ENCODE measurements at places on chromosomes 3 and 15. TPM values are rescaled to one million over a fixed set of nuclear protein-coding genes. Genes with fewer than 3 reads are reported as not detected.

GRCh38 chr15:37015451-37015850, 84.9 kb downstream of the MEIS2 start:
- no peak for DNase-seq

- DNase-seq = no peak
These were observed 53.8 kb upstream of the TTBK2 start for GRCh38 chr15:42974202-42974862.

DNA sequence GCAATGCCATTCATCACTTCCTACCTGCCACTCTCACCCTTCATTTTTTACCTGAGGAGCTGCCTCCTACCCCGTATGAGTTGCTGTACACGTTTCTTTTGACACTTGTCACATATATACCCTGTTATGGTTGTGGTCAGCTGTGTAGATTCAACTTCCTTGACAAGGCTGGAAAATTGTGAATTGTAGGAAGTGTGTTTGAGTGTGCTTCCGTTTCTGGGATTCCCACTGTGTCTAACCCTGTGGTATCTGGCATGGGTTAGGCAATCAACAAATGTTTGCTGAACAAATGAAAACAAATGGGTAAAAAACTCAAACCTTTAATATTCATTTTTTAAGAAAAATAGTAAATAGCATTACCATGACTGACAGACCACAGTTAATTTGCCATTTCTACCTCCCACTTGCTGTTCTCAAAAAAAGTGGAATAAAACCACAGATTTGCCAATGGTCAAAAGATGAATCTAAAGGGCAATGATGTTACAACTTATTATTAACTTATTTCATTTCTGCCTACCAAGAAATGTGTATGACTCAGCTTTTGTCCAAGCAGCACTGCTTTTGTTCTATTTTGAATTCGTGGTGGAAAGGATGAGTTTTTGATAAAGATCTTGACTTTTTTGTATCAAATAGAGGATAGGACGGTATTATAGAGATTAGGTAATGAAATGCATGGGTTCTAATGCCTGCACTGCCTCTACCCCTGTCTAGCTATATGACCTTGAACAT, 404.6 kb downstream of the LPP start:
- no peak for DNase-seq

GRCh38 chr3:89447243-89447642, 339.8 kb downstream of the EPHA3 start:
- DNase-seq = no peak

The TM4SF1 gene
- total RNA-seq = 1,063 TPM

- no peak for DNase-seq
These were observed 20.3 kb downstream of the CRTAP start for GRCh38 chr3:33134026-33134625.

The MELTF gene
- total RNA-seq = 18.7 TPM

The STAB1 gene
- 0.39 TPM for total RNA-seq

DNA sequence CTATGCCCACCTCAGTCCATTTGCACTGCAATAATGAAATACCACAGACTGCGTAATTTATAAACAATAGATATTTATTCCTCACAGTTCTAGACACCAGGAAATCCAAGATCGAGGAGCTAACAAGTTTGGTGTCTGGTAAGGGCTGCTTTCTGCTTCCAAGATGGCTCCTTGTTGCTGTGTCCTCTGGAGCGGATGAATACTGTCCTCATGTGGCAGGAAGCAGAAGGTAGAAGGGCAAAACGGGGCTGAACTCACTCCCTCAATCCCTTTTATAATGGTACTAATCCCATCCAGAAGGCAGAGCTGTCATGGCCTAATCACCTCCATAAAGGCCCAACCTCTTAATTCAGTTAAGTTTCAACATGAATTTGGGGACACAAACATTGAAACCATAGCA, 75.3 kb downstream of the P2RY1 start:
- DNase-seq = no peak

DNA sequence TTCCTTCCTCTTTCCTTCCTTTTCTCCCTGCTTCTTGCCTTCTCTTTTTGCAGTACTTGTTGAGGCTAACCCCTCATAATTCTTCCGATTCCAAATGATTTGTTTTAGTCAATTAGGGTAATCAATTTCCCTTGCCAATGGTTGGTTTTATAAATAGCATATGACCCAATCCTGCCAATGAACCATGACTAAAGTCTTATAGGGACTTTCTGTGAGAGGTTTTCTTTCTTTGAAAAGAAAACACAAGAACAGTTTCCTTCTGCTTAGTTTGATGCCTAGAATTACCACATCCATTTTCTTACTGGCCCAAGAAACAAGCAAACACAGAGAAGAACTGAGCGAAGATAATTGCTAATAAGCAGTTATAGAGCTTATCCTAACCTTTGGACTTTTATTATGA, 292.5 kb upstream of the SATB1 start:
- DNase-seq = no peak

GRCh38 chr3:142356818-142357217, 91.0 kb downstream of the XRN1 start:
- DNase-seq = no peak

The ZNF660 gene
- not detected for total RNA-seq

DNA sequence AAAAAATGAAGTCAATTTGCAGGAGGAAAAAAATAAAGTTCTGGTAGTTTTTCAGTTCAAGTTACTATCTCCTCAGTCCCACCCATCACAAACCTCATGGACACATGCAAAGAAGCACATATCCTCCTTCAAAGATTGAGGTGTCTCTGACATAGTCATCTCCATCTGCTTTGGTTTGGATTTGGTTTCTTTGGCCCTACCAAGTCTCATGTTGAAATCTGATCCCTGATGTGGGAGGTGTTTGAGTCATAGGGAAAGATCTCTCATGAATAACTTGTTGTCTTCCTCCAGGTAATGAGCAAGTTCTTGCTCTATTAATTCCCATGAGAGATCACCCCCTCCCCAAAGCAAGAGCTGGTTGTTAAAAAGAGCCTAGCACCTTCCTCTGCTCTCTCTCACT, 446.8 kb downstream of the IGSF11 start:
- DNase-seq = no peak

The ATP10A gene
- 0.31 TPM for total RNA-seq

- DNase-seq = no peak
These were observed 478.9 kb upstream of the GBE1 start for GRCh38 chr3:82240322-82240721.

DNA sequence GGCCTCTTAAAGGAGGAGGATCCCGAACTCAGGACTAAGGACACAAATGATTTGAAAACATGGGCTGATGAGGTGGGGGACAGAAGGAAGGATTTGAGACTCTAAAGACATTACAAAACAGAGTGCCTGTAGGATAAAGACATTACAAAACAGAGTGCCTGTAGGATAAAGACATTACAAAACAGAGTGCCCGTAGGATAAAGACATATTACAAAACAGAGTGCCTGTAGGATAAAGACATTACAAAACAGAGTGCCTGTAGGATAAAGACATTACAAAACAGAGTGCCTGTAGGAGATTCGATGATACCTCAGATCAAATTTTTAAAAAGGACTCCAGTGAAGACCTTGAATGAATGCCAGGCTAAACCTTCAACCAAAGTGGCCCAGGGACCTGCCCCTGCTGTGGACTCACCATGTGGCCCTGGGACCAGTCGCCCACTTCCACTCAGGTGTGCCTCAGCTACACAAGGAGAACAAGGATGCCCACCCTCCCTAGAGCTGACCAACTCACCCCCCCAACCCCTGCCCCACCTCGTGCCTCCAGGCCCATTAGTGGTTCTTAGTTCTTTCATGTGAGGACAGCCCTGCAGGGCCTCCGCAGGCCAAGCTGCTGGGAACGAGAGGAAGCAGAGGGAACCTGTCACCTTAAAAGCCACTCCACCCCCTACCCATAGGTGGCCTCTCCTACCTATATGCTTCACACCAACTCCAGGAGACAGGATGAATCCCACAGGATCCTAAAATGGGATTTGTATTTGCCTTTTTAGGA, 59.8 kb downstream of the SH3BP5 start:
- DNase-seq = no peak

DNA sequence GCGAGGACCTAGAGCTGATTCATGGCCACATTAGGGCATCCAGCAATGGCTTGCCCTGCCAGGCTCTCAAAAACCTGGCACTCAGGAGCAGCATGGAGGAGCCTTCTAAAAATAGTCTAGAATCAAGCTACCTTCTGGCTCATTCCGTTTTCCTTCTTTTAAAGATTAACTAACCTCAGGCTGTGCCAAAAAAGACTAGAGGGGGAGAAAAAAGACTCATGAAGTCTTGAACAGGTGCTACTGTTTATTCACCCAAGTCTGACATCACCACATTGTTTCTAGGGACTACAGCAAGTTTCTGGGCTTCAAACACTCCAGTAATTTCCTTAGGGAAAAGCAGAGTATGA, 125.8 kb downstream of the TNIK start:
- DNase-seq = no peak

- no peak for DNase-seq
These were observed 152.1 kb downstream of the NEK10 start for GRCh38 chr3:27216955-27217552.

- DNase-seq = no peak
These were observed 28.6 kb downstream of the COLQ start for GRCh38 chr3:15492847-15493360.

The SKOR1 gene
- total RNA-seq = 0.21 TPM

The GJD2 gene
- not detected for total RNA-seq

- no peak for DNase-seq
These were observed 1.7 kb upstream of the FAM3D start for GRCh38 chr3:58668247-58668646.

The CLDN18 gene
- total RNA-seq = 0.08 TPM

The CSTA gene
- not detected for total RNA-seq

GRCh38 chr3:134291319-134292254, 40.9 kb upstream of the RYK start:
- no peak for DNase-seq

GRCh38 chr15:99282121-99282520, 30.8 kb downstream of the LRRC28 start:
- DNase-seq = no peak

The TNNC1 gene
- total RNA-seq = 5.2 TPM

DNA sequence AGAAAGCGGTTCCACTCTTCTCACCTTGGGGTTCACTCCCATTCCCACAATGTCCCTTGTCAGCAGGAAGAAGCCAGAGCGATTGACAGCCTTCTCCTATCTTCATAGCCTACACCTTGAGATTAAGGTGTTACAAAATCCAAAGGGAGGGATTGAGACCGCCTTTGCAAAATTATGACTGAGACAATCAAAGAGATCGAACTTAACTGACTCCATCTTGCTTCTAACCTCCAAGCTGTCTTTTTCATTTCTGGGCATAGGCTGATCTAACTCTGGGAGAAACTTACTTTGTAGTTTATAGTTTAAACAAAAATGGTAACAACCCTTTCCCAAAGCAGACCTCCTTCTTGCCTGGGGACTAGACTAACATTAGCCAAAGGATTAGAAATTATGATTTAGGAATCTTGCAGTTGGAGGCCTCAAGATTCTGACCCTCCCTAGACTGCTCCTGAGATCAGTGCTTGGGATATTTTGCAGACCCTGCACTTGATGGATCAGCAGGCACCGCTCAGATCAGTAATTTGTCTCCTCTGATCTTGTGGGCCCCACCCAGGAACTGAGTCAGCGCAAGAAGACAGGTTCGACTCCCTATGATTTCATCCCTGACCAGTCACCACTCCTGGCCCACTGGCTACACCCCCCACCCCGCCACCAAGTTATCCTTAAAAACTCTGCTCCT, 40.0 kb downstream of the PAQR5 start:
- DNase-seq = no peak

DNA sequence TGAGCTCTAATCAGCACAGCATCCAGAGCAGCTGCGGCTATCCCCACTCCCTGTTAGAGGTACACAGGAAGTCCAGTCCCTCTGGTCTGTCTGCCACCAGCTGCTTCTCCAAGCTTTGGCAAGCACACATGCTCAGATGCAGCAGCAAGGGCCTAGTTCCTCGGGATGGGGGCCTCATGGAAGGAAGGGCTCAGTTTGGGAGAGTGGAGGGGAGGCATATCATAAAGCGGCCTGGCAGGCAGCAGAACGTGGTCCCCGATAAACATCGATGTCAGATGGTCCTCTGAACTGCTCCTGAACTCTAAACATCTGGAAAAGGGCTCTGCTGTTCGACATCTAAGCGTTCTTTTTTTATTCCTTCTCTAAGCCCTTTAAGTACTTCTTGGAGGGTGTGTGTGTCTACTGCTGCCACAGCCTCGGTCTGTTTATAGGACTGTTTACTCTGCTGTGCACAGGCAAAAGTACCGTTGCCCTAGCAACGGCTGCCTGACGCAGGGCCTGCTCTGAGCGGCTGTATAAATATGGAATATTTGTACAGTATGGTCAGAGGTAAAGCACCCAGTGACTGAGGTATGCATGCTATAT, 74.6 kb downstream of the PRICKLE2 start:
- no peak for DNase-seq

The MYO5C gene
- total RNA-seq = 28.2 TPM

Measured in Panc1 (cell line).